Epithelial cell of prostate (primary cell): ENCODE measurements at places on chromosomes 3 and 15.

GRCh38 chr15:51649659-51650521 lies 27.3 kb upstream of the DMXL2 start:
- peak; percentile 18 for DNase-seq

DNA sequence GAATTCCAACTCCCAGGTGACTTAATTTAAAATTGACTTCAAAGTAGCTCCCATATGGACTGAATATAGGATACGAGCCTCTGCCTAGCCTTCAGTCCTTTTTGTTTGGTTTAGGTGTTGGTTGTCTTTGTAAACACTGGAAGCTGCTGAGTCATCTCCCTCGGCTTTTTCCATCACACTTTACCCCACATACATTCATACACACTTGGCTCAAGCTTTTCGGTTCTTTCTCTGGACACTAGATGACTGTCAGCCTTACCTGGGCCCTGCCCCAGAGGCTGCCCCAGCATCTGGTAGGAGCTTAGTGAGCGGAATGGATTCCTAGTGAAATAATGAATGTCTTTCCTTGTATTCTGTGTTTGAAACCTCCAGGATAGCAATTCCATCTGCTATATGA lies 201.5 kb upstream of the IL12A start:
- peak; percentile 83 for DNase-seq

DNA sequence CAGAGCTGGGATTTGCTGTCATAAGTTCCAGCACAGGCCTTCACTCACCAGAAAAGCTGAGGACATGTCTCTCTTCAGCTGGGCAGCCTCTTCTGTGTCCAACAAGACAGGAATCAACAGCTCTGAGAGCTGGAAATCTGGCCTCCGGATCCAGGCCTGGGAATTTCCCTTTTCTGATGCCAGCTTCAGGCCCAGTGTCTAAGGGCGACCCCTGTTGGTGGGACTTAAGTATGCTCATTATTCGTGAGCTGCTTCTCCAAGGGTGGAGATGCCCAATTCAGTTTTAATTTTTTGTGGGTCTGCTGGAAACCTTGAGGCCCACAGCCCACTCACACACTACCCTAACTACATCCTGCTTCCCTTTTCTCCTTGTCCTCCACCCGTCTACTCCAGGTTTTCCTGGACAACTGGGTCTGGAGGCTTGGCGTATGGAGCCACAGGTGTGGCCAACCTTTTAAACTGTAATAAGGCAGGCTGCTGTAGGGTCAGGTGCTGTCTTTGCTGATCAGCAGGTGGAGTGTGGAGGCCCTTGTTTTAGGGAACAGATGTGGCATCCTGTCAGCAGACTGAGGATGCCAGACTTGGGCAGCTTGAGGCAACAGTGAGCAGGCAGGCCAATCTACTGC lies 2.6 kb upstream of the CEMIP start:
- DNase-seq = no peak

GRCh38 chr3:33186524-33187367 lies 31.9 kb downstream of the SUSD5 start:
- DNase-seq = no peak

- DNase-seq = no peak
These were observed 21.5 kb upstream of the GASK1A start for GRCh38 chr3:42957573-42957972.

DNA sequence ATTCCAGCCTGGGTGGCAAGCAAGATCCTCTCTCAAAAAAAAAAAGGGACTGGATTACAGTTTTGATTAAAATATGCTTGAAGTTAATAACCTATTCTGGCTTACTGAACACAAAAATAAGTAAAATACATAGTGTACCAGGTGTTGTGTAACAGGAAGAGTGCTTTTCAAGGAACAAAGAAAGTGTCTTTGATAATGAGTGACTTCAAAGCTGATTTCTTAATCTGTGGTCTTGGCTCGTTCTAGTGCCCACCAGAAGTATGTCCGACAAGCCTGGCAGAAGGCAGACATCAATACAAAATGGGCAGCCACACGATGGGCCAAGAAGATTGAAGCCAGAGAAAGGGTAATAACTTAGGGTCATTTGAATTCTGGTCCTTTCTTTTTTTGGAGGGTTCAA lies 4.0 kb downstream of the RPL14 start:
- no peak for DNase-seq

GRCh38 chr15:56244038-56244810 lies 545 bp upstream of the RFX7 start:
- peak; percentile 61 for DNase-seq

- no peak for DNase-seq
These were observed 71.6 kb downstream of the EPHB3 start for GRCh38 chr3:184633237-184633579.

DNA sequence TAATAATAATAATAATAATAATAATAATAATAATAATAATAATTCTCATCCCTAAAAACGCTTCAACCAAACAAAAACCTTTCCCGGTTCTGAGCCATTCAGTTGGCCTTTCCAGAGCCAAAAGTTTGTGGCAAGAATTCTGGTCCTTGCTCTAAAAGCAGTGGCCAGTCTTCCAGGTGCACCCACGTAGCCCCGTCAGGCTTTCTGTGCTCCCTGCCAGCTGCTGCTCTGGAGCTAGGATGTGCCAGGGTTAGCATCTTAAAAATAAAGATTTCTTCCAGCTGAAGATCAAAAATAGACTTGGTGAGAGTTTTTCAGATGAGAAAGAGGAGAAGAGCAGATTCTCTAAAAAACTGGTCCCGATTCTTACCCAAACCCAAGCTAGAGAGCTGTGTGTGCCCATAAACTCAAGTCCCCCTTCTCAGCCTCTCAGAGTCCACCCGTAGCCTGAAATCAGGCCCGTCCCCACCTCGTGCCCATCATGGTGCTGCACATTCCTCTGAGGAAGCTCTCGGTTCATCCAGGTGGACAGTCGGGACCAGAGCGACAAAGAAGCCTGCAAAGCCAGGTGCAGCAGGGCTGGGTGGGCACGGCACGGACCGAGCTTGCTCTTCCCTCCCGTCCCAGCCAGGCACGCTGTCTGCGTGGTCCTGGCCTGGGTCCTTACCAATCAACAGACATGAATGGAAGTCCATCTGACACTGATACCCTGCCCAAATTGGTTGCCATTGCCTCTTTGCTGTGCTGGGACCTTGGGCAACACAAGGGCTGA lies 155.6 kb downstream of the LRRC28 start:
- DNase-seq = no peak

DNA sequence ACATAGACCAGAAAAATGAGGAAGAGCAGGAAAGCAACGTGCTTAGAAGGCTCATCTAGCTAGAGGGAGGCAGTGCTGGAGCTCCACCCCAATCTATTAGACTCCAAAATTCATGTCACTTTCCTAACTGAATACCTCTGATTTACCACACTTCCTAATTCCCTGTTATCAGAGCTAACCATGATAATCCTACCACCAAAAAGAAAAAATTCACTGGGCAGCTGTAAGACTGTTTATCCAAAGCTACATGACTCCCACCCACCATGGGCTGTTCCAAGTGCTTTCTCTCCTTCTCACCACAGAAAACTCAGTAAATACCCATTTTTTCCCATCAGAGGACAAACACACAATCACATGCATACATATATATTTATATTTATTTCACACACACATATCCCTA lies 479.5 kb upstream of the WNT5A start:
- no peak for DNase-seq

- DNase-seq = no peak
These were observed 48.7 kb downstream of the FGF7 start for GRCh38 chr15:49471733-49472132.

- DNase-seq = peak; percentile 99
These were observed 96.3 kb upstream of the DLG1 start for GRCh38 chr3:197394464-197395321.

- DNase-seq = no peak
These were observed 162.6 kb upstream of the PFN2 start for GRCh38 chr3:150133293-150133692.

GRCh38 chr3:52120556-52121463 lies 33.4 kb downstream of the POC1A start:
- DNase-seq = no peak

- no peak for DNase-seq
These were observed 23.0 kb upstream of the POLR2M start for GRCh38 chr15:57683481-57683880.

GRCh38 chr3:179791793-179792192 lies 139.0 kb downstream of the USP13 start:
- no peak for DNase-seq

DNA sequence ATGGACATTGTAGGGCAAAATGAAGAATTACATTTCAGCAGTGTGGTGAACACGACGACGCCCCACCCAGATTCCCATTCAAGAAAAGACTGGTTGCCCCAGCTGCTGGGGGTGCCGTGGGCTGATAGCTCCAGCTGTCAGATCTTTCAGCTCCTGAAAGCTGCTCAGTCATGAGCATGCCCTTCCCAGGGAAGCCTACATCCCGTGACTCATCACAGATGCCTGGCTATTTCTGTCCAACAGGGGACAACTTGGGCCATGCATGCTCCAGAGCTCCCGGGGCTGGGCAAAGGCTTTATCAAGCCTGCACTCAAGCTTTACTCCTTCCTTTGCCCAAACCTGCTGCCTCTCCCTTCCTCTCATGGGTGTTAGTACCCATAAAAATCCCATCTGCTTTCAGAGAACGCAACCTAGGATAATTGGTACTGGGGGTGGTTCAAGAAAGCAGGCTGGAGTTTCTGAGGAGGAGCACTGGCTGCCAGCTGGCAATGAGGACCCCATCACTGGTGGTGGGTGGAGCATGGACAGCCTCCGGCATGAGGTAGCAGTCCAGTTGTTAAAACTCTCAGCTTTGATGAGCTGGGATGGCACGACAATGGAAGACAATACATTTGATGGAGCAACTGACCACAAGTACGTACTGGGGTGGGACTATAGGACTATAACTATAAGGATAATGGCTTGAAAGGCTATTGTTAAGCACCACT lies 16.4 kb upstream of the ST8SIA2 start:
- no peak for DNase-seq

GRCh38 chr3:29721789-29722188 lies 440.9 kb downstream of the RBMS3 start:
- DNase-seq = no peak

- DNase-seq = peak; percentile 18
These were observed 6.5 kb downstream of the OR5K4 start for GRCh38 chr3:98359993-98360675.

GRCh38 chr15:37055481-37055880 lies 44.9 kb downstream of the MEIS2 start:
- DNase-seq = no peak

GRCh38 chr3:138845181-138845601 lies 10.5 kb upstream of the PIK3CB start:
- DNase-seq = no peak

DNA sequence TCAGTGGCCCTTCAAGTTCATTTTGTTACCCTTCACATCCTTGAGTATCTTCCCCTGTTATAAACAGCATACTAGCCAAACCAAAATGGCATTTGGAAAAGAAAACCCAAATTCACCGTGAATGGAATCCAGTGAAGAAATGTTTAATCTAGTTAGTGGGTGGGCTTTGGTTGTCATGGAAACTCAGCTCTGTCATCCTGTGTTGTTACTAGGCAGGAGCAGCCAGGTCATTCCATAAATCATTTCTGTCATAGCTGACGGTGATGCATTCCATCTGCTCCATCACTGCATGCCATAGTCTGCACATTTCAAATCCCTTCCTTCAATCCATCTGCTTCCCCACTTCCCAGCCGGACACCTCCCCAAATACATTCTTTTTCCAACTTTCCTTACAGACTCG lies 140.4 kb upstream of the CGNL1 start:
- DNase-seq = no peak

DNA sequence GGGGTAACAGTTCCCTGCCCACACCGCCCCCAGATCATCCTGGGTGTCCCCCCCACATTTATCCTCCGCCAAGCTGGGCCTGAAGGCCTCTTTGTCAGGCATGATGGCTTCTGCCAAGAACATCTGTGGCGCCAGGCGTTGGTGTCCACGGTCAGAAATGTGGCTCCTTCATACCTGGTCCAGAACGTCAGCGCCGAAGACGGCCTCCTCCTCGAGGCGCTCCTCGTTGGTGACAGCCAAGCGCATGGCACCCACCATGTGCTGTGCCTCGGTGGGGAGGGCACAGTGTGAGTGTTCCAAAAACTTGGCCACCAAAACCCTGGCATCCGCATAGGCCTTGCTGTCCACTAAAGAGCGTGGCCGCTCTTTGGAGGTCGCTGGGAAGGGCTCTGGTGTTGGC lies 146.5 kb downstream of the NSMCE3 start:
- no peak for DNase-seq

GRCh38 chr15:101578443-101578894 lies 73.7 kb downstream of the TM2D3 start:
- no peak for DNase-seq

- DNase-seq = no peak
These were observed 96.4 kb upstream of the NANOGP8 start for GRCh38 chr15:35181538-35181937.

- no peak for DNase-seq
These were observed 181.8 kb downstream of the TBC1D2B start for GRCh38 chr15:77895742-77896141.
